Mononuclear cell (primary cell): ENCODE measurements at places on chromosomes 4 and X. TPM values are rescaled to one million over a fixed set of nuclear protein-coding genes. Genes with fewer than 3 reads are reported as not detected.

The RHOXF2 gene
- not detected for total RNA-seq

The IQCM gene
- not detected for total RNA-seq

The PAGE2B gene
- not detected for total RNA-seq

The STK26 gene
- total RNA-seq, result 49.7 TPM

The ZNF182 gene
- total RNA-seq, result 4.6 TPM

The ZXDA gene
- 27.4 TPM for total RNA-seq

The TCP11X1 gene
- total RNA-seq, result 0.10 TPM

The OTOP1 gene
- total RNA-seq, result not detected

The SOX3 gene
- not detected for total RNA-seq

The LRIT3 gene
- total RNA-seq, result under 0.01 TPM

The ZRSR2 gene
- total RNA-seq, result 12.6 TPM

The PAGE5 gene
- 1.5 TPM for total RNA-seq

The PNMA3 gene
- total RNA-seq, result 1.3 TPM

The PLAC1 gene
- not detected for total RNA-seq

The SLC49A3 gene
- 2.9 TPM for total RNA-seq

The FOXR2 gene
- total RNA-seq, result not detected

The SGMS2 gene
- 8.6 TPM for total RNA-seq

The TRIM61 gene
- 0.52 TPM for total RNA-seq

The KIT gene
- 0.42 TPM for total RNA-seq

The MAGEB10 gene
- not detected for total RNA-seq
